ENCODE measurements at places on chromosomes 3 and 15. TPM values are rescaled to one million over a fixed set of nuclear protein-coding genes. Genes with fewer than 3 reads are reported as not detected.

Gene BCHE
- total RNA-seq: 5.3 TPM

Gene FANCI
- 17.8 TPM for total RNA-seq

Gene CRYGS
- 2.7 TPM for total RNA-seq

Gene NRROS
- total RNA-seq: 0.18 TPM

- no peak for DNase-seq
Observed at GRCh38 chr15:93042691-93043378, 46.2 kb downstream of the RGMA start.

GRCh38 chr3:9183011-9183410, 66.4 kb downstream of the SRGAP3 start:
- DNase-seq: no peak

GRCh38 chr15:57287123-57287521, 89.2 kb upstream of the CGNL1 start:
- DNase-seq: no peak

DNA sequence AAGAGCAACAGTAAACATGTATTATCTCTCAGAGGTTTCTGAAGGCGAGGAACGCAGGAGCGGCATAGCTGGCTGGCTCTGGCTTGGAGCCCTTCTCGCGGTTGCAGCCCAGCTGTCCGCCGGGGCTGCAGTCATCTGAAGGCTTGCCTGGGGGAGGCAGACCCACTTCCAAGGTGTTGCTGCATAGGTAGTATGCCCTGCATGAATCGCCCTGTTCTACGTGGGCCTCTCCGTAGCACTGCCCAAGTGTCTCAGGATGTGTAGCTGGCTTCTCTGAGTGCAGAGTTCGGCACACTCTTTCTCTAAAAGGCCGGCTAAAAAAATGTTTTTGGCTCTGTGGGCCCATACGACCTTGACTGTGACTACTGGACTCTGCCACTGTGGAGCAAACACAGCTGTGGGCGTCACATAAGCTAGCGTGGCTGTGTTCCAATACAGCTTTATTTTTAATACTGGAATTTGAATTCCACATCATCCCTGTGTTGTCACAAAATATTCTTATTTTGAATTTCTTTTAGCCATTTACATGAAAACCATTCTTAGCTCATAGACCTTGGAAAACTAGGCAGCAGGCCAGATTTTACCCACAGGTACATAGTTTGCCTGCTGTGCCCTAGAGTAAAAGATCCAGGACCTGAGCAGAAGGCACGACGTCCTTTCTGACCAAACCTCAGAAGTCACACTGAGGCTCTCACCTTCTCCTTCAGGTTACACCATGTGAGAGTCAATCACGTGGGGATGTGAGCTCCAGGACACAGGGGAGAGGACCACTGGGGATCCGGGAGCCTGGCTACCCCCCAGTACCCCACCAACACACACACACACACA, 55.9 kb downstream of the PGPEP1L start:
- DNase-seq: no peak

GRCh38 chr3:124997303-124998246, 58.2 kb downstream of the HEG1 start:
- DNase-seq: no peak

DNA sequence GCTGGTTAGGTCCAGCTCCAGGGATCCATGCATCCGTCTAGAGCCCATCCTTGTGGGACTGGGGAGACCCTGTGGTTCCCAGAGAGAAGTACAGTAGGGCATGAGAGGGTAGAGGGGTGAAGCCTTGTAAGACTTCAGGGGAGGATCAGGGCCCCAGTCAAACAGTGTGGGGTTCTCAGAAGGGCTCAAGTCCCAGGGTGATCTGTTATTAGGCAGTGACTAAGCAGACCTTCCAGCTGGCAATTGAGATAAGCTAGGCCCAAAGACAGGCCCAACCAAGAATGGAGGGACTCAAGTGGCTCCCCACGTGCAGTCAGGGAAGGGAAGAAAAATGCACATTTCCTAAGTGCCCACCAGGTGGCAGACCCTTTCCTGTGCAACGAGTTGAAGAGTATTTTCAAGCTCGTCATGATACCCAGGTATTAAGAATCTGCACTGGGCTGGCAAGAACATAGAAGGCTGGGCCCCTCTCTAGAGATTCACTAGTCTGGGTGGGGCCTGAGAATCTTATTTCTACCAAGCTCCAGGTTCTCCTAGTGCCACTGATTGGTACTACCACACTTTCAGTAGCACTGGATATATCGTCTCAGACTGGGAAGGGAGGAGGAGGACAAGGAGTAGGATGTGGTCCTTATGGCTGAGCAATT, 240.8 kb downstream of the NR1D2 start:
- no peak for DNase-seq

DNA sequence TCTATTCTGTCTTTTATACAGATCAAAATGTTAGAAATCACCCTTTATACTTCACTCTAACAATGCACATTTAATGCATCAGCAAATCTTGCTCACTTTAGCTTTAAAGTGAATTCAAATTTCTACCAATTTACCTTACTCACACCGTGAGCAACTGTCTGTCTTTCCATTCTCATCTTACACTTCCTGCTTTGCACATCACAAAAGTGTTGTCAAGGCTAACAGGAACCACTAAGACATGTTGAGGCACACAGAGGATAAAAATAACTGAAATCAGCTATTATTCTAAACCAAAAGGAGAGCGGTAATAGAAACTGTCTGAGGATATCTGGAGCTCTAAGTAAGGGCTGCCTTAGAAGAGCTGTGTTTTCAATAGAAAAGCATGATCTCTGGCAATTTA, 519.9 kb downstream of the ZBBX start:
- no peak for DNase-seq

DNA sequence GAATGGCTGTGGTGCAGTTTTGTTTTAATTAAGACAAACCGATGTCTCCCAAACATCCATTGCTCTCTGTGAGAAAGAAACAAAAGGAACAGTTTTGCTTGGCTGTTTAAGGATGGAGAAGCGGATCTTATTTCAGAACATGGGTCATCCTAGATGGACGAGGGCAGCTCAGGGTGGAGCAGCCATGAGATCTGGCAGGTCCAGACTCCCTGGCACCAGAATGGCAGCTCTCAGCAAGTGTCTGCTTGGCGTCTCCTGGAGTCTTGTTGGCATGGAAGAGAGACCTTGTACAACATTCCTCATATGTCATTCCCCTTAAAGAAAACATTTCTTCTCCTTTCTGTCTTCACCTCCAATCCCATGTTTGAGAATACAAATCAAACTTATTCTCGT, 93.8 kb downstream of the ADAMTSL3 start:
- DNase-seq: no peak

DNA sequence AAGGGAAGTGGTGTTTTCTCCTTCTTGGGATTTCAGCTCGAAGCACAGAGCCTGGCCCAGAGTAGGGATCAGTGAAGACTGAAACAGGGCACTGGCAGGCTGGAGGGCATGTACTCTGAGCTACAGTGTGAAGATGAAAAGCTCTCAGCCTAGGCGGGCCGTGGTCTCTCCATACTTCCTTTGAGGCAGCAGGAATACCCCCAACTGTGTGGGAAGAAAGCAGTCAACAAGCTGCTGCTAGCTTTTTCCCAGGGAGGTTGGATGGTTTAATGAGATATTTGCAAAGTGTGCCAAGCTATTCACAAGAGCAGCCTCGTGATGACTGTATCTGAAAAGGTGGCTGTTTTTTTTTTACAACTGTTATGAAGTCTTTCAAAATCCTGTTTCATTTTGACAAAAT, 47.2 kb downstream of the NMNAT3 start:
- DNase-seq: no peak

DNA sequence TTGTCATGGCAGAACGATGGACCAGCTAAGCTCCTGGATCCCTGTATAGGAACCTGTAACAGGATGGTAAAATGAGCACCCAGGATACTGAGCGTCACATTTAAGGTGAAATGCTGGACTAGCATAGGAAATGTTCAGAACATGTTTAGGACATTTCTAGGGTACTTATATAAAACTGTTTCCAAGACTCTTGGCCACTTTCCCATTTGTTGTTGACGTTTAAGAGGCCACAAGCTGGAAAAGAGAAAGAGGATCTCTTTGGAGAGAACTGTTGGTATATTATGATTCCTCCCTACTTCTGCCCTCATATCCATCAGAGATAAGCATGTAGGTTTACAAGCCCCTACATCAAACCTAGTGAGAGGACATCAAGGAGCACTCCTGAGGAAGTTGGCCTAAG, 57.5 kb downstream of the SCN11A start:
- DNase-seq: no peak

DNA sequence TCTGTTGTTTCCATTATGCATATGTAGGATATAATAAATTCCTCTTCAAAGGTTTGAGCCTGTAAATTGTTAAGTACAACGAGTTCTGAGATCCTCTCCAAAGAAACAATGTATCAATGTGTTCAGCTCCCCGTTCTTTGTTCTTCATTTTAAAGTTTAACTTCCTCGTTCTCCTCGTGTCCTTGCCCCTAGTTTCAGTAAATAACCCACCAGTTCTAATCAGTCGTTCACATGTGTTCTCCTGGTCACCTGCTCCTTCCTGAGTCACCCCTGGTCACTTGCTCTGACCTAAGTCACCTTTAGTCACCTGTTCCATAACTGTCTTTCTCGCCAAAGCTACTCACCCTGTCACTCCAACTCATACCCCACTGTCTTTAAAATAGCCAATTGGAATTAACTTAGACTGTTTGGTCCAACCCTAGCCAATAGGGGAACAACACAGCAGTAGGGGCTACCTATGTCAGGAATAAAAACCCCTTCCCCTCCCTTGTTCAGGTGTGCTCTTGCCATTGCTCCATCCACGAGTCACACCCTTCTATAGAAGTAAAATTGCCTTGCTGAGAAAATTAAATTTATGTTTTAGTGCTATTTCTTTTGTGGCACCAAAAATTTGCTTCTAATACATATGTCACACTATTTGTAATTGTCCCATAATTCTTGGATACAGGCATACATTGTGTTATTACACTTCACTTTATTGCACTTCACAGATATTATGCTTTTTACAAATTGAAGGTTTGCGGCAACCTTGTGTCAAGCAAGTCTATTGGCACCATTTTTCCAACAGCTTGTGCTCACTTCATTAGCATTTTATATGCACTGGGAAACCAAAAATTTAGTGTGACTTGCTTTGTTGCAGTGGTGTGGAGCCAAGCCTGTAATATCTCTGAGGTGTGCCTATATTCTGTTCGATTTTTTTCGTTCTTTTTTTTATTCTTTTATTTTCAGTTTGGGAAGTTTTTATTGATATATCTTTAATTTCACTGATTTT, 15.3 kb upstream of the MCF2L2 start:
- no peak for DNase-seq

GRCh38 chr3:133570139-133570936, 3.1 kb upstream of the CDV3 start:
- no peak for DNase-seq

- DNase-seq: no peak
Observed at GRCh38 chr3:5298453-5298852, 110.9 kb downstream of the EDEM1 start.

DNA sequence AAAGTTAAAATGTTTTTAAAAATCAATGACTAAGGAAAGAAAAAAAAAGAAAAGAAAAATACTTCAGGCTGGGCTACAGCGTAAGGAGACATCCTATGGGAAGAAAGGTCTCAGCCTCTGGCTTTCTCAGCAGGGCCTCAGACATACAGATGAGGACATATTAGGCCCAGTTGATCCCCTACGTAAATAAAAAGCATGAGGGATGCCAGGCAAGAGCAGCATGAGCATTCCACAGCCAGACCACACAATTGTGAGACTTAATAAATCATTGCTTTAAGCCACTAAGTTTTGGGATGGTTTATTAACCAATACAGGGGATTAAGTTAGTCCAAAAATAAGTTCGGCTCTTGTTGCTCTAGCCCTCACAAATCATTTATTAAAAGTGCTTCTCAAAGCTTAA, 394.1 kb upstream of the NECTIN3 start:
- no peak for DNase-seq

- DNase-seq: no peak
Observed at GRCh38 chr3:192253138-192253887, 474.0 kb downstream of the FGF12 start.

GRCh38 chr15:56017920-56018319, 24.5 kb upstream of the NEDD4 start:
- no peak for DNase-seq

Measured in esophagus squamous epithelium (tissue), 5 donors.